ENCODE measurements at places on chromosomes 16 and 17. TPM values are rescaled to one million over a fixed set of nuclear protein-coding genes. Genes with fewer than 3 reads are reported as not detected.

Gene MPV17L
- 6.1 TPM for total RNA-seq

Gene C17orf107
- 0.51 TPM for total RNA-seq

Gene CEP112
- 20.7 TPM for total RNA-seq

Gene FAM234A
- 135 TPM for total RNA-seq

Gene KRTAP1-5
- total RNA-seq = not detected

Gene GNGT2
- total RNA-seq = 2.1 TPM

Gene MPP3
- total RNA-seq = 48.5 TPM

DNA sequence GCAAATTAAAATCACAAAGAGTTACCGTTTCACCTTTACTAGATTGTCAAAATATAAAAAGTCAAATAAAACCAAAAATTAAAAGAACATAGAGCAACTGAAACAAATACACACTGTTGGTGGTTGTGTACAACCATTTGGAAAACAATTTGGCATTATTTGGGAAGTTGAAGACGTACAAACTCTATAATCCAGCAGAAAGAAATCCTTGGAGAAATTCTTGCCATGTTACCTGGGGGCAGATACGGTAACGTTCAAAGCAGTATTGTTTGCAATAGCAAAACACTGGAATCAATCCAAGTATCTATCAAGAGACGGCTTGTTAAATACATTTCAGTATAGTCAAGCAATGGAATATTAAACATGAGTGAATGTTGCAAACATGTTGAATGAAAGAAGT, 56.7 kb downstream of the TBX4 start:
- DNase-seq = no peak

DNA sequence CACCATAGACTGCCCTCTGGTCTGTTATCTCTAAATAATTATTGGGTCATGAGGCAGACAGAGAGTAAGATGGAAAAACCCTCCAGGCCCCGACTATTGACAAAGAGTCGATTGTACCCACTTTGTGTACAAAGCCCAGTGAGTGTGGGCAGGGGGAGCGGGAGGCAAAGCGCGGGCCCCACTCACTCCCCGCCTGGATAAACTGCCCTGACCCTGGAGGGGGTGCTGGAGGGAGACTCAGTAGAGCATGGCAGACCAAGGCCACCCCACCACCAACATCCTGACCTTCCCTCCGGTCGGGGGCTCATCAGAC, 11.2 kb upstream of the CPSF4L start:
- no peak for DNase-seq

DNA sequence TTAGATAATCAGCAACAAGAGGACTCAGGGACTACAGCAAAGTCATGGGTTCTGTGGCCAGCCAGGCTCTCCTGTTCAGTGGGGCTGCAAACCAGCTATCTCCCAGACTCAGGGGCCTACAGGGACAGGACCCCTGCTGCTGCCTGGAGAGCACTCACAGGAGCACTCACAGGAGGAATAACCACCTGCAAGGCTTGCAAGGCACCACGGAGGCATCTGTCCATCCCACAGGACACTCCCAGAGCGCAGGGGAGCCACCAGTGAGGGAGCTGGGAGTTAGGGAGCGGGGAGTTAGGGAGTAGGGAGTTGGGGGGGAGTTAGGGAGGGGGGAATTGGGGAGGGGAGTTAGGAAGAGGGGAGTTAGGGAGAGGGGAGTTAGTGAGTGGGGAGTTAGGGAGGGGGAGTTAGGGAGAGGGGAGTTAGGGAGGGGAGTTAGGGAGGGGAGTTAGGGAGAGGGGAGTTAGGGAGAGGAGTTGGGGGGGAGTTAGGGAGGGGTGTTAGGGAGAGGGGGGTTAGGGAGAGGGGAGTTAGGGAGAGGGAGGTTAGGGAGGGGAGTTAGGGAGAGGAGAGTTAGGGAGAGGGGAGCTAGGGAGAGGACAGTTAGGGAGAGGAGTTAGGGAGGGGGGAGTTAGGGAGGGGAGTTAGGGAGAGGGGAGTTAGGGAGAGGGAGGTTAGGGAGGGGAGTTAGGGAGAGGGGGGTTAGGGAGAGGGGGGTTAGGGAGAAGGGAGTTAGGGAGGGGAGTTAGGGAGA, 5.7 kb downstream of the CANT1 start:
- DNase-seq = no peak

DNA sequence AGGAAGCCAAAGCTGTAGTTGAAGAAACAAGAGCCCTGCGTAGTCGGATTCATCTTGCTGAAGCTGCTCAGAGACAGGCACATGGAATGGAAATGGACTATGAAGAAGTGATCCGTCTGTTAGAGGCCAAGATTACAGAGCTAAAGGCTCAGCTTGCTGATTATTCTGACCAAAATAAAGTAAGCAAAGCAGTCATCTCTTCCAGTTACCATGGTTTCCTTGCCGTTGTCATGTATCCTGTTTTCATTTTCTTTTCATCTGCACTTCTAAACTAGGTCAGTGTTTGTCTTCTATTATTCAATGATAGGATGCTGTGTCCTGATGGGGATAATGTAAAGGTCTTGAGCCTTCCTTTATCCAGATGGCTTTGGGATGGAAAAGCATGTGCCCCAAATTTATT, 104.3 kb downstream of the STXBP4 start:
- no peak for DNase-seq

DNA sequence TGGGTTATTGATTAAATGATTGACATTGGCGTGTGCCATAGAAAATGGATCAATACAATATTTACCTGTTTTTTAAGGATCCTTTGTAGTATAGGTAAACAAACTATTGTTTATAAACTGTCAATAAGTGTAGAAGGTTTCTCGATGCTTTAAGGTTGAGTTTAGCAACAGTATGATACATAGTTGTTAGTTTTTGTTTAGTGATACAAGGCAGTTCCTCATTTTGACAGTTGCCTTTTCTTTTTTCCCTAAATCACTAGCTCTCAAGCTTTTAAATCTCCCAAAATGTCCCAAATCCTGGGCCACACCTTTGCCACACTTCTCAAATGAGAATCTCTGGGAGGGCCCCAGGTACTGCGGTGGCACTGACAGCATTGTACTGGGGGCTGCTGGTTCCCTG, 57.3 kb downstream of the EPN2 start:
- DNase-seq = no peak

DNA sequence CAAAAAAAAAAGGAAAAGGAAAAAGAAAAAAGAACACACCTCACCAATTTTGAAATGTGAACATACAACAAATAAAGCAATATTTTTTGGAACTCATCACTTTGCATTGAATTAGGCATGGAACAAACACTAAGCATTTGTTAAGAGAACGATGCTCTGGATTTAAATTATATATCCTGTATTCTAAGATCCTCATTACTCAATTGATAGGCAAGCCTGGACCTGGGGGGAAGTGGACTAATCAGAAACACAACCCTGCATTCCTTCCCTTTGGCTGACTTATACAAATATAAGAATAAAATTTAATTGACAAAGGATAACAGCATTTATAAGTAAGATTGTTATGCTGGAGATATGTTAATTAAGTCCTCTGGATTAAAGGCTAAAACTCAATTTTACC, 2.2 kb downstream of the GJC1 start:
- no peak for DNase-seq

GRCh38 chr17:41689497-41690299, 1.0 kb downstream of the EIF1 start:
- DNase-seq = no peak

DNA sequence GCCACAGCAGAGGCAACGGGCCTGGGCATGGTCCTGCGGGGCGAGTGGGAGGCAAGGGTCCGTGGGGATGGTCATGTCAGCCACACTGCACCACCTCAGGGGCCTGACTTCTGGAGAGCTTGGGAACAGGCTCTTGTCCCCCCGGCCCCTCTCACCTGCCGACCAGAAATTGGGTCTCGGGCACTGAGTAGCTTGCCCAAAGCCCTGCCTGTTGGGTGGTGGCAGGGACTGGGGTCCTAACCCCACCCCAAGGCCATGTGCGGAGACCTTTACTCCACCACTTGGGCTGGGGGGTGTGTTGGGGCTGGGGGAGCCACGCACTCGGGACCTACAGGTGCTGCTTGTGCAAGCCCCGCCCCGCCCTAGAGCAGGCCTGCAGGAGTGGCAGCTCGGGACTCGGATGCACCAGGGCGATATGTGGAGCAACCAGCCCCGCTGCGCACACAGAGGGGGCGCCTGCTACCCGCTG, 24.2 kb upstream of the CHMP6 start:
- DNase-seq = peak; percentile 32

GRCh38 chr16:73339821-73340220, 291.9 kb upstream of the ZFHX3 start:
- DNase-seq = no peak

DNA sequence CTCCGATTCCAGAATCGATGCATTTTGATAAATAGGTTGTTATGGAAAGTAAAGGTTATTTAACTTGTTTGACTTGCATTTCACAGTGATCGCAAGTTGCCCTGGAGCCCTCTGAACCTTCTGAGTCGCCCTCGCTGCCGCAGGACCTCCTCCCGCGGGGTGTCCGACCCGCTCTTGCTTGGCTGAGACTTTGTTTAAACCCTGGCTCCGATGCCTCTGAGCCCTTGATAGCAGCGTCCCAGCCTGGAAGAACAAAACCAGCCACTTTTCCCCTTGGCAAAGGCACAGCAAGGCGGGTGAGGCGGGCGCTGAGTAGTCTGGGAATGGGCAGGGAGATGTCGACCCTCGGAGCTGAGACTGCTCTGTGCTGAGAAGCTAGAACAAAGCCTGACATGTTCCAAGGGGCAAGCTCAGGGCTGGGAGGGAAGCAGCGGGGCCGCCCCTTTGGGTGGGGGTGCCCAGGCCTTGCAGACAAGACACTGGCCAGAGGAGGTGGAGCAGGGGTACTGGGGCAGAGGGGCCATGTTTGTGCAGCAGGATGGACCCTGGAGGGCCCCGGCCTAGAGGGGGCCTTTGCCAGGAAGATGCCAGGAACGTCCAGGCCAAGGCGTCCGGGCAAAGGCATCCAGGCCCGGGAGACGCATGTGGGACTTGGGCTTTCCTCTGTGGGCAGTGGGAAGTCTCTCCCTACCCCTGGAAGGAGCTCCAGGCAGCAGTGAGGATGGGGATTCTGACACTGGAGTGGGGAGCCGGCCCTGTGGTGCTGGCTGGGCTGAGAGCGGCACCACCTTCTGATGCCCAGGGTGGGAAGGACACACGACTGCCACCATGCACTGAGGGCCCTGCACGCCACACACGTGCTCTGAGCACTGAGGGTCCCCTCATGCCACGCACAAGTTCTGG, 30.3 kb upstream of the CDH15 start:
- no peak for DNase-seq

All from Right ventricle myocardium superior (tissue), 1 donor.